Glutamatergic neuron (in vitro differentiated cells): ENCODE measurements at places on chromosomes 6 and 20.
A peak's percentile ranks its signal among the peaks of the same experiment; 100 is the strongest.

GRCh38 chr20:48538058-48538825 is 289.6 kb downstream of the PREX1 start:
- no peak for DNase-seq
- peaks cover 1% of the 10 kb centered on the region for H3K27me3 ChIP-seq
- no peak overlapping the region for H3K4me3 ChIP-seq

GRCh38 chr20:37796733-37797132 is 102.9 kb downstream of the CTNNBL1 start:
- peaks cover 13% of the 10 kb centered on the region for H3K4me1 ChIP-seq
- peaks cover 4% of the 10 kb centered on the region for H3K27me3 ChIP-seq
- no peak overlapping the region for H3K4me3 ChIP-seq
- DNase-seq, result no peak

GRCh38 chr6:149140137-149140909 is 177.2 kb upstream of the TAB2 start:
- no peak for DNase-seq
- no peaks in the 10 kb centered on the region for H3K27me3 ChIP-seq
- H3K27ac ChIP-seq, result no peak overlapping the region
- H3K4me1 ChIP-seq, result no peaks in the 10 kb centered on the region
- no peak overlapping the region for H3K4me3 ChIP-seq

DNA sequence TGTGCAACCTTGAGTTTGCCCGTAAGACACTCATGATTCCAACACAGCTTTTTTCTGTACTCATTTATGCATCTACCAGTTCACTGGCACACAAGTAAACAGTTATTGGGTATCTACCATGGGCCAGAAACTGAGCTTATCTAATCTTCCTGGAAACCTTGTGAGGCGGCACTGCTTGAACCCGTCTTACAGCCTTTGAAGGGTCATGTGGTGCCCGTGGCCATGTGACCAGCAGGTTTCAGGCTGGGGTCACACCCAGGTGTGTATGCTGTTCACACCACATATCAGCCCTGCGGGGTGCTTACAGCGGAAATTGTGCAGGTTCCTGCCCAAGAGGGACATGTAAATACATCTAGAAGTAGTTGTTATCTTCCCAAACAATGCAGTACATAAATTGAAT is 6.1 kb downstream of the THBD start:
- no peak overlapping the region for H3K4me3 ChIP-seq
- H3K27me3 ChIP-seq, result peaks cover 8% of the 10 kb centered on the region
- H3K36me3 ChIP-seq, result peaks cover 5% of the 10 kb centered on the region
- no peak overlapping the region for H3K27ac ChIP-seq
- H3K4me1 ChIP-seq, result peaks cover 4% of the 10 kb centered on the region

GRCh38 chr20:61847986-61848385 is 217.7 kb downstream of the TAF4 start:
- H3K27me3 ChIP-seq, result peaks cover 11% of the 10 kb centered on the region
- DNase-seq, result no peak
- H3K4me3 ChIP-seq, result no peak overlapping the region
- H3K36me3 ChIP-seq, result peaks cover 10% of the 10 kb centered on the region
- H3K4me1 ChIP-seq, result peaks cover 2% of the 10 kb centered on the region

- H3K27me3 ChIP-seq, result peaks cover 6% of the 10 kb centered on the region
- peaks cover 7% of the 10 kb centered on the region for H3K4me1 ChIP-seq
- H3K4me3 ChIP-seq, result no peak overlapping the region
- H3K36me3 ChIP-seq, result no peaks in the 10 kb centered on the region
Measured at GRCh38 chr20:35434085-35435005, 3.7 kb downstream of the GDF5 start.

DNA sequence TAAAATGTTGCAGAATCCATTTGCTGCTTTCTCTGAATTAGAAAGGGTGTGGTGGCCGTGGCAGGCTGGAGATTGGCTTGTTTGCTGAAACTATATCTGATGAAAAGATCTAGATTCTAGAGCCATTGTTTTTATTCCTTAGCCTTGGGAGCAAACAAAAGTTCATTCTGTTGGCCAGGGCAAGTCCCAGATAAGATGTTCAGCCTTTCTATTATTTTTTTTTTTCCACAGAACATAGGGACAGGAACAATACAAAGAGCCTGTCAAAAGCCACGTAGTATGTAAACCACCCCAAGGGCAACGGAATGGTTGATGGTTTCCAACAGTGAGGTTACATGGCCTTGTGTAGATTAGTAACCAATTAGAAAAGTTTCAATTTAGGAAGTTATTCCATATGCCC is 119.9 kb upstream of the SLC22A16 start:
- no peak overlapping the region for H3K4me3 ChIP-seq
- no peak for DNase-seq
- H3K36me3 ChIP-seq, result no peaks in the 10 kb centered on the region
- H3K27ac ChIP-seq, result no peak overlapping the region
- no peaks in the 10 kb centered on the region for H3K27me3 ChIP-seq

DNA sequence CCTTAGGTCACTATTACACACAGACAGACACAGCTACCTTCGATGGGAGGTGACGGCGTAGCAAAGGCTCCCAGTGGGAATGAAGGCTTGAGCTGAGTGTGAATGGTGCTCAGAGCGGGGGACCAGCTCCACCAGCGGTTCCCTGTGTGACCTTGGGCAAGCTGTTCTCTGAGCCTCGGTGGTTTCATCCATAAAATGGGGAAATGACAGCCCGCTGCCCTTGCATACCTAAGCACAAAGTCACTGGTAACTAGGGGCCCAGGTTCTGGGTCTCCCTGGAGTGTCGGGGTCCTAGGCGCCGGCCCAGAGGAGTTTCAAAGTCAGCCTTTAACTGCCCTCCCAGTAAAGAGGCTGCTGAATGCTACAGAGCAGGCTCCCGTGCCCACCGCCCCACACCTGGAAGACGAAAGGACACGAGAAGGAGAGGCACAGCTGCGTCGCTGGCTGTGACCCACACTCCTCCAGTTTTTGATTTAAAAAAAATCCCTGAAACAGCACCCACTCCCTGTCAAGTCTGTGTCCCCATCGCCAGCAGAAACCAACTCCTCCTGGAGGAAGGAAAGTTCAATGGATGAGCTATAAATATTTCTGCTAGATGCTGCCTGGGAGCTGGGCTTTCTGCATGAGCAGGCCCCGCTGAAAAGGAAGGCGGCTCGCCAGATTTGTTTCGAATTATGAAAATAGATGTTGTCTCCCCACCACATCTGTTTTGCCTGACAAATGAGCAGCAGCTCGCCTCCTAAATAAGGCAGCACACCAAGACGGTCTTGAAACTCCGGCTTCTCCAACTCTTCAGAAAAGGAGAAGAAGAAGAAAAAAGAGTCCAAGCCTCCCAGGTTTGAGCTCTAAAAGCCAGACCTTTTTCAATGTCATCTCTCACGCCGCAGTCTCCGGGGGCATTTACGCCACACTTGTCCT is 27.4 kb downstream of the PMEPA1 start:
- H3K27me3 ChIP-seq, result peaks cover 8% of the 10 kb centered on the region
- no peak for DNase-seq
- H3K27ac ChIP-seq, result peak overlapping the region; percentile 8
- peaks cover 72% of the 10 kb centered on the region for H3K4me1 ChIP-seq

GRCh38 chr6:147621263-147621662 is 112.8 kb downstream of the SAMD5 start:
- H3K27ac ChIP-seq, result no peak overlapping the region
- H3K4me3 ChIP-seq, result no peak overlapping the region

- no peak for DNase-seq
- H3K4me3 ChIP-seq, result no peak overlapping the region
- no peak overlapping the region for H3K27ac ChIP-seq
- H3K36me3 ChIP-seq, result peaks cover 17% of the 10 kb centered on the region
Measured at GRCh38 chr6:160132776-160133338, 11.2 kb downstream of the SLC22A1 start.

GRCh38 chr20:59673288-59673997 is 69.1 kb downstream of the PHACTR3 start:
- no peak overlapping the region for H3K4me3 ChIP-seq
- H3K27me3 ChIP-seq, result peaks cover 6% of the 10 kb centered on the region
- H3K27ac ChIP-seq, result no peak overlapping the region

DNA sequence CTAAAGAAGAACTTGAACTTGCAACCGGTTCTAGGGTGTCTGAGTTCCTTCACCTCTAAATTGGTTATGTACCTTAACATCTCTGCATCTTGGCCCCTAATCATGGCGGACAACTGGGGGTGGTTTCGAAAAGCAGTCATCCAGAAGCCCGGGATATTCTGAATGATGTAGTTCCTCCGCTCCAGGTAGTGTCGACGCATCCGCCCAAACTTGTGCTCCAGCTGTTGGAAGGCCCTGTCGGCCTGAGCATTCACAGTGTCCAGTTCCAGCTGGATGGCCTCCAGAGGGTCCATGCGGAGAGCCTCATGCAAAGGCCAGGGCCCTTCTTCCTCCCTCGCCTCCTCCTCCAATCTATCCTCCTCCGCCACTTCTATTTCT is 887 bp downstream of the TSPYL1 start:
- peak overlapping the region; percentile 96 for H3K4me3 ChIP-seq
- no peak for DNase-seq
- H3K4me1 ChIP-seq, result peaks cover 17% of the 10 kb centered on the region
- H3K36me3 ChIP-seq, result no peaks in the 10 kb centered on the region
- peaks cover 5% of the 10 kb centered on the region for H3K27me3 ChIP-seq

DNA sequence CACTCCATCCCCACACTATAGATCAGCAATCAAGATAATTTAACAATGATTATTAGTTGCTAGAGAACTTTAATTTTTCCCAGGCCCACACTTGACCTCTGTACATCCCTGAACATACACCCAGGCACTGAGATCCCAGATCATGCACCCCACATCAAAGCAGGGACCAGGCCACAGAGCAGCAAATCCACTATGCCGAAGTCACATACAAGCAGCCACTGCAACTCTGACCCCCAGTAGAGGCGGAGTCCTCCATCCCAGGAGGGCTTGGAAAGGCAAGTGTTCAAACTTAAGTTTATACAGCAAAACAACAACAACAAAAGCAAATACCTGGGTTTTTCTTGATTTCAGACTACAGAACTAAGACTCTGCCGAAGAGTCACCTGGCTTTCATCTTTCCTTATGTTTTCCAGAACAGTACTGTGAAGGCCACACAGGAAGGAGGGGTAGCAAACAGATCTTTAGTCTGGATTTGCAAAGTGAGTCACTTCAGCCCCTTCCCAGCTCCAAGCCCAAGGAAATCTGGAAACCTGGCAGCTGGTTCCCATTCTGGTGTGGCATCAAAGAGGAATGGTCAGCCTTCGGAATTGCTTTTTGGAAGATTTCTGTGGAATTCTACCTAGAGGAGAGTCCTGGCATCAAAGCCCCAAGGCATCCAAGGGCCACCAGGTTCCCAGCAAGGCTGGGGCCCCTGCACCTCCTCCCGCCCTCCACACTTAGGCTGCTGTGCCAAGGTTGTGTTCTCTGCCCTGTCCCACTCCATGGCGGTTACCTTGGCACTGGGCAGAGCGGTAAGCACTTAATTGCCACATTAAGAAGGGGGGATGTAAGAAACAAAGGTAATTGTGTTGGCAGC is 7.3 kb downstream of the JAG1 start:
- H3K36me3 ChIP-seq, result peaks cover 3% of the 10 kb centered on the region
- H3K27ac ChIP-seq, result no peak overlapping the region
- no peak for DNase-seq
- peaks cover 24% of the 10 kb centered on the region for H3K4me1 ChIP-seq

GRCh38 chr6:62891065-62891647 is 320.1 kb upstream of the FKBP1C start:
- no peaks in the 10 kb centered on the region for H3K36me3 ChIP-seq
- H3K4me3 ChIP-seq, result no peak overlapping the region
- H3K27me3 ChIP-seq, result no peaks in the 10 kb centered on the region
- H3K27ac ChIP-seq, result no peak overlapping the region

DNA sequence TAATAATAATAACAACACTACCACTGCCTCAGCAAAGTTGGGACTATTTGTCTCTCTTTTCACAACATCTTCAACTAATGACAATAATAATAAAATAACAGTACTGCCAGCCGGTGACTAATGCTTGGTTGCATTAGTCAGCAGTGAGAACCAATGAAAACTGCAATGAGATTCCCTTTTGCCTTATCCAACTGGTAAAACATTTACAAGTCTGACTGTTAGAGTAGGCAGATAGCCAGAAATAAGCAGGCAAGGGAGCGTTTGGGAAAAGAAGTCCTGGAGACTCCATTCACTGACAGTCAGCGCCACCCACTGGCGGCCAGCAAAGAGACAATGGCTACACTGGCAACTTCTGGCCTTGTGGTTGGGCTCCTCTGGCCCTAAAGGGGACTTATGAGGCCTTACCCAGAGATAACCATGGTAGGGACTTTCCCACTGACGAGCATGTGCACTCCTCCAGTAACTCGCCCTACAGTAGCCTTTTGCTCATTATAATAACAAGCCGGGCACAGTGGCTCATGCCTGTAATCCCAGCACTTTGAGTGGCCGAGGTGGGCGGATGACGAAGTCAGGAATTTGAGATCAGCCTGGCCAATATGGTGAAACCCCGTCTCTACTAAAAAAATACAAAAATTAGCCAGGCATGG is 3.4 kb upstream of the NSFL1C start:
- peak; percentile 87 for DNase-seq
- H3K36me3 ChIP-seq, result no peaks in the 10 kb centered on the region
- H3K4me3 ChIP-seq, result no peak overlapping the region
- H3K27me3 ChIP-seq, result no peaks in the 10 kb centered on the region
- H3K27ac ChIP-seq, result no peak overlapping the region

DNA sequence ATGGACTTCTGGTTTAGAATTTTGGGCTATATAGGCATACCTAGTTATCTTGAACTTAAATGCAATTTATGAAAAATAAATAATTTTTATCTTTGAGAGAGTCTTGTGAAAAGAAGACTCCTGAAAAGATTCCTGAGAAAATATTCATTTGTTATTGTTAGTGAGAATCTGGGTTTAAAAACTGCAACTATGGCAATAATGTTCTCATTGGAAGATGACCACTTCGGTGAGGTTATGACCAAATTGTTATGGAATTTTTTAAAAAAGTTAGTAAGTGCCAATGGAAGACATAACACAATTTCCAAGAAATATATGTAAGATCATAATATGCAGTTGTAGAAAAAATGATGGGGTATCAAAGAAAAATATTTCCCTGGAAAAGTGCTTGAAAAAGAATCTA is 46.3 kb downstream of the GRIK2 start:
- DNase-seq, result no peak
- no peak overlapping the region for H3K27ac ChIP-seq
- no peaks in the 10 kb centered on the region for H3K36me3 ChIP-seq
- no peaks in the 10 kb centered on the region for H3K27me3 ChIP-seq
- no peak overlapping the region for H3K4me3 ChIP-seq

- peaks cover 5% of the 10 kb centered on the region for H3K36me3 ChIP-seq
- DNase-seq, result no peak
- peak overlapping the region; percentile 97 for H3K27ac ChIP-seq
Measured at GRCh38 chr6:7311917-7312615, 933 bp downstream of the SSR1 start.

- DNase-seq, result no peak
- no peaks in the 10 kb centered on the region for H3K36me3 ChIP-seq
- no peak overlapping the region for H3K27ac ChIP-seq
- peaks cover 2% of the 10 kb centered on the region for H3K4me1 ChIP-seq
Measured at GRCh38 chr20:13821876-13822275, 37.0 kb downstream of the NDUFAF5 start.

GRCh38 chr20:34544109-34544796 is 14.3 kb upstream of the MAP1LC3A start:
- H3K27me3 ChIP-seq, result peaks cover 13% of the 10 kb centered on the region
- H3K4me3 ChIP-seq, result peak overlapping the region; percentile 55
- no peaks in the 10 kb centered on the region for H3K36me3 ChIP-seq
- H3K4me1 ChIP-seq, result peaks cover 35% of the 10 kb centered on the region
- no peak overlapping the region for H3K27ac ChIP-seq
